ENCODE measurements at places on chromosomes 12 and 14.

DNA sequence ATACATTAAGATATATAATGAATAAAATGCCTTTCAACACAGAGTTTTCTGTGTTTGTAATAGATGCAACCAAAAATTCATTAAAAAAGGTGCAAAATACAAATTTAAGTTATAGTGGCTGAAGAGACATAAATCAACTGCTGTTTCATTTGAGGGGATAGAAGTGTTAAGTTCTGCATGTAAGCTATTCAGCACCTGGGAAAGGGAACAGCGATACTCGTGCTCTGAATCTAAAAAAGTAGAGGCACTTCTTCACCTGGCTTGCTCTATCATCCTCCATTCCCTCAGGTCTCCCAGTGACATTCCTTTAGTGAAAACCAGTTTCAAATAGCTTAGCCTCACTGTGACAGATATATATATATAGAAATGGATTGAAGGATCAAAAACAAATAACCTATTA is 222.6 kb downstream of the ACSS3 start:
- no peak for DNase-seq

DNA sequence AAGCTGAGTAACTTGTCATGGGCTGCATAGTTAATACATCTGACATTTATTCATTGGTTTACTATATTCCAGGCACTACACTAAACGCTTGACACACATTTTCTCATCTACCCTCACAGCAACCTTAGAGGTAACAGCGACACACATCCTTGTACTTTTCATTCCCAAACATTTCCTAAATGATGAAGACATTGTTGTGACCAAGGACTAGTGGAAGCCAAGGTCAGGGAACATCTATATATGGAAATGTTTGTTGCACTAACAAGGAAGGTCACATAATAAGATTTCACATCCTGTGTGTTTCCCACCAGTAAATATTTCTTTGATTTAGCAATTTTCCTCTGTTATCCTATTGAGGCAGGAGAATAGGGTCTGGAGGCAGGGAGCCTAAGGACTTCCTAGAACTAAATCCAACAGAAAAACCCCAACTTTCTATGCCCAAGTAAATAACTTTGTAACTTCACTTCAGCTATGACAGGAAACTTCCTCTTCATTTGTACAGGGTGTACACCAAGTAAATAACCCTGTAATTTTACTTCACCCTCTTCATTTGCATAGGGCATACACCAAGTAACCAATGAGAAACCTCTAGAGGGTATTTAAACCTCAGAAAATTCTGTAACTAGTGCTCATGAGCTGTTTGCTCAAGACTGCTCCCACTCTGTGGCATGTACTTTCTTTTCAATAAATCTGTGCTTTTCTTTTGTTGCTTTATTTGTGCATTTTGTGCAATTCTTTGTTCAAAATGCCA is 48.4 kb downstream of the ZNF641 start:
- DNase-seq = no peak

- no peak for DNase-seq
Measured at GRCh38 chr12:54945082-54945481, 39.5 kb downstream of the TESPA1 start.

DNA sequence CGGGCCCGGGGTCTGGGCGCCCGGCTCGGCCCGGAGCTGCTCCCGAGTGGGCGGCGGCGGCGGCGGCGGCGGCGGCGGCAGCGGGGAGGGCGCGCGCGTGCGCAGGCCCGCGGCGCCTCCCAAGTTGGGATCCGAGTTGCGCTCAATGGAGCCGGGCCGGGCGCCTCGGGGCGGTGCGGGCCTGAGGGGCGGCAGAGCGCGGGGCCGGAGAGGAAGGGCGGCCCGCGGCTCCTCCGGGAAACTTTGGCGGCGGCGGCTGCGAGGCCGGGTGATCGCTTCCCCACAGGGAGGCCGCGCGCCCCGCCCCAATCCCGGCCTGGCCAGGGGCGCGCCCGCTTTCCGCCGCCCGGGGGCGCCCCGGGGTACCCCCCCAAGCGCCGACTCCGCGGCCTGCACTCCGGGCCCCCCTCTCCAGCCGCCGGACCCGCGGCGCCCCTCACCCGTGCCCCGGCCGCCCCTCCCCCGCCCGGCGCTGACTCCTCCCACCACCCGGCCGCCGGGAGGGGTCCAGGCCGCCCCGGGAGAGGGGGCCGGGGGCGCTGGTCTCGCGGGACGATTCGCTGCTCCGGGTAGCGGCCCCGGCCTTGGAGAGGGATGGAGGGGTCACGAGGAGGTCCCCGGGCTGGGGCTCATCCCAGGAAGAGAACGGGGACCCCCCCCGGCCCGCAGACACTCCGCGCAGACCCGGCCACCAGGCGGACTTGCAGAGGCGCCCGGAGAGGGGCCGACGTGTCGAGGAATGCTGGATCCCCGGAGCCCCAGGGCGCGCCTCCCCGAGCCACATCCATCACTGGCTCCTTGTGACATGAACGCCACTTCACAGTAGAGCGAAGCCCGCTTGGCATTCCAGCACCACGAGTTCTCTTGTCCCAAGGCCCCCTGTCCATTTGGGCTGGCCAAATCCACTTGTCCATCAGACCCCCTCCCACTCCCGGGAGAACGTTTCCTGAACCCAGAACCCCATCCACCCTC is at the start of gene RILPL1:
RILPL1 (minus strand) TSS at position 48 of the 972 bp plus-strand sequence. CDS start 237 bp downstream, outside the sequence.
- DNase-seq = peak; percentile 43

DNA sequence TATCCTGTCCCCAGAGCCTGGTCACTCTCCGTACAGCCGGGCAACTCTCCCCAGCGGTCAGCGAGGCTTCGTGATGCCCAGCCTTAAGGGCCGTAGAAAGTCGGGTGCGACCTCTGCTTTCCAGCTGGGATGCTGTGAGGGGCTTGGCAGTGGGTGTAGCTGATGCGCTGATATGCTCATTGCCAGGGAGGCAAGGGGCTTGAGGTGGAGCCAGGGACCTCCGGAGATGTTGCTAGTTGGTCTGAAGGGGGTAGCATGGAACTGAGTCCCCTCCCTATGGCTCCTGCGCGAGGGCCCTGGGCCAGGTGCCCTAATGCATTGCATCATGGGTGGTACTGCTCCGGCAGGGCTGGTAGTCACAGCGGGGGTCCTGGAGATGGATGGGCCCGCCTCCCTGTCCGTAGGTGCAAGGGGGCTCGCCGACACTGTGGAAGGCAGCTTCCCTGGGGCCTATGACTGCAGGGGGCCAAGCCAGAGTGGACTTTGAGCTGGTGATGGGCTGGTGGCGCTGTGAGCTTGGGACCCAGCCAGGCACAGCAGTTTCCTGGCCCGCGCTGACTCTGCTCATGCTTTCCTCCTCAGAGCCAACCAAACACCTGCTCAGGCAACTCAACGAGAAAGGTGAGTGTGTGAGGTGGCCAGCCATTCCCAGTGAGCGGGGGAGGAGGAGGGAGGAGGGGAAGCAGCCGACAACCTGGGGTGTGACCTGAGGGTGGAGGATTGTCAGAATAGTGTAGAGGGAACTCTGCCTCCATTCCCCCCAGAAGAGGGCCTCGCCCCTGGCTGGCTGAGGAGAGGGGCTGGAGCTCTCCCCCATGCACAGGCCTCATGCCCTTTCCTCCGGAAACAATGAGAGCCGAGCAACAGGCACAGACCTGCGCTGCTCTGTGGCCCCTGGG is 32.3 kb downstream of the PLEKHG3 start:
- no peak for DNase-seq

DNA sequence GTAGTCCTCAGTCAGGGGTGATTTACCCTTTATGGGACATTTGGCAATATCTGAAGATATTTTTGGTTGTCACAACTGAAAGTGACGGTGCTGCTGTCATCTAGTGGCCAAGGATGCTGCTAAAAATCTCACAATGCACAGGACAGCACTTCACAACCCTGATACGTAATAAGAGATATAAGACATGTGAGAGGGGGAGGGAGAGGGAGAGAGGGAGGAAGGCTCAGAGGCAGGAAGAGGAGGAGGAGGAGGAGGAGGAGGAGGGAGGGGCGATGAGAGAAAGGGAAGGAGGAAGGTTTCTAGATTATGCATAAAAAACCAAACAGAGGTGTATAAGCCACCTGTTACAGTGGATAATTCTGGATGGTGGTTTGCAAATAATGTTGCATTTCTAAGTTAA is 14.3 kb downstream of the MYL2 start:
- no peak for DNase-seq

- DNase-seq = no peak
Measured at GRCh38 chr14:52860209-52860608, 68.8 kb upstream of the GNPNAT1 start.

- no peak for DNase-seq
Measured at GRCh38 chr14:69928111-69928523, 48.9 kb downstream of the SMOC1 start.

- no peak for DNase-seq
Measured at GRCh38 chr12:12191008-12191407, 75.8 kb downstream of the LRP6 start.

- no peak for DNase-seq
Measured at GRCh38 chr12:25364529-25365339, 114.0 kb upstream of the KRAS start.

- no peak for DNase-seq
Measured at GRCh38 chr14:37695866-37696265, 100.4 kb downstream of the TTC6 start.

DNA sequence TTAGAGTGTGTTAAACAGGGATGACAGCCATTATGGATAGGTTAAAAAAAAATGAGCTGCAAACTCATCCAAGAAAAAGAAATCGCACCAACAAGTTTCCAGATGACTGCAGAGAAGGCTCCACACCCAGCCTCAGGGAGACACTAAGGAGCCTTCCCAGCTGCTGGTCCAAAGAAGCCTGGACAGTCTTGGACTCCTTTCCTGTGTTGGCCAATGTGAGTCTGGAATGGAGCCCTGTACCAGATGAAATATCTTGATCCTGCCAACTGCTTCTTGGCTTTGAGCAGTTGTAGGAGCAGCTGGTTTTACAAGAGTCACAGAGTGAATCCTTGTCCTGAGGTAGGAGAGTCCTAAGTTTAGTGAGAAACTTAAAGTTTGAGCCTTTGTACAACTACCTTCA is 44.5 kb downstream of the SLC38A1 start:
- peak; percentile 90 for DNase-seq

DNA sequence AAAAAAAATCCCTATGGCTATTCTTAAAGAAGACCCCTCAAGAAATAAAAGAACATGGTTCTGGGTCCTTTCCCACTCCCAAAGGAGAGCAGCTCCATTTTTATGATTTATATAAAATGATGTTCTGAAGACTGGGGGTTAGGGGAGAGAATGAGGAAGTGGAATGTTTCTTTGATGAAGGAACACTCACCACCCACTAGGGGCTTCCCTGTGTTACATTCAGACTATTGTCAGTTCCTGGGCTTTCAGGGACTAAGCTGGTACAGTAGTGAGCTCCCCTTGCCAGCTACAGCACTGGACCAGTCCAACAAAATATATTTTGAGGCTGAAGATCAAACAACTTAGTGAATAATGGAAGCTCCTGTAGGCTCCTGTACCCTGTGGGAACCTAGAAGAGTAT is 98.9 kb downstream of the HMGA2 start:
- no peak for DNase-seq

GRCh38 chr12:78566456-78566855 is 298.1 kb upstream of the SYT1 start:
- DNase-seq = no peak

- DNase-seq = no peak
Measured at GRCh38 chr14:87457720-87458119, 535.3 kb downstream of the GALC start.

DNA sequence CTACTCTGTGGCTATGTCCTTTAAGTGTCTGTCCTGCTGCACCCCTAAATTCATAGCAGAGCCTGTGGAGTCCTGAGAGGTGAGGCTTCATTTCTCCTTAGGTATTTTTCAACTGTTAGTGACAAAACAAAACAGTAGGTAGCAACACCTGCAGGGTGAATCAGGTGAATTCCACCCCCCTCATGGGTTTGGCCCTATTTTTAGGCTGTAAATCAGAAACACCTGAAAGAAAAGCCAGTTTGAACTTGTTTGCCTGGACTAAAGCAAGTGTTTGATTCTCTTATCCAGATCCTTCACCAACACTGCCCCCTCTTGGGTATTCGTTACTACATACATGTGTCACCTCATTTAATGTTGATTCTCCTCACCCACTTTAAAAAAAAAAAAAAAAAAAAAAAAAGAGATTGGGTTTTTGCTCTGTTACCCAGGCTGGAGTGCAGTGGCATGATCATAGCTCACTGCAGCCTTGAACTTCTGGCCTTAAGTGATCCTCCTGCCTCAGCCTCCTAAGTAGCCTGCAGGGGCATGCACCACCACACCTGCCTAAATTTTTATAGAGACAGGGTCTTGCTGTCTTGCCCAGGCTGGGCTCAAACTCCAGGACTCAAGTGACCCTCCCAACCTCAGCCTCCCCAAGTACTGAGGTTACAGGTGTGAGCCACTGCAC is 10.3 kb downstream of the TBPL2 start:
- peak; percentile 83 for DNase-seq

GRCh38 chr14:78986989-78987388 is 816.8 kb downstream of the NRXN3 start:
- no peak for DNase-seq

DNA sequence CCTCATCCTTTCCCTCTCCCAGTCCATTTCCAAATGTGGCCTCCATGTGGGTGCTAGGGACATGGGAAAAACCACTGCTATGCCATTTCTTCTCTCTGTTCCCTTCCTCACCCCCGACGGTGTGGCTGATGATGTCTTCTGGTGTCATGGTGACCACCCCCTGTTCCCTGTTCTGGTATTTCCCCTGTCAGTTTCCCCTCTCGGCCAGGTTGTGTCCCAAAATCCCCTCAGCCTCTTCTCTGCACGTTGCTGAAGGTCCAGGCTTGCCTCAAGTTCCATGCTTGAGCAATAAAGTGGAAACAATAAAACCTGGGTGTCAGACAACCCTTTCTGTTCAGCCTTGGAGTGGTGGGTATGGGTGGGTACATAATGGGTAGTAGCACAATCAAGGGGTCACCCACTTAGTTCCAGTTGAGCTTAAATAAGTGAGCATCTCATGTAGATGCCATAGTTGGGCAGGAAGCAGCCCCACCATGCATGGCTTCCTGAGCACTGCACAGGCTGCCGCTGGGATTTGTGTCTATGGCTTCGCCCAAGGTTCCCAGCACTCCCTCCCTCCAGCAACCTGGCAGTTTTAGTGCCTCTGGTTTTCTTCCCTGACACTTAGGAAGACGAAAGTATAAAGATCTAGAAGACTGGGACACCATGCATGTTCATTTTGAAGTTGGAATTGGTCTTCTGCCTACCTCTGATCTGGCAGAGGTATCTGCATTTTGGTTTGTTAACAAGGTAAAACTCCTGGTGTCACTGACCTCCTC is 8.7 kb upstream of the ITFG2 start:
- no peak for DNase-seq

GRCh38 chr12:25960961-25961360 is 2.5 kb downstream of the RASSF8 start:
- no peak for DNase-seq

- DNase-seq = no peak
Measured at GRCh38 chr14:99141236-99141635, 130.8 kb downstream of the BCL11B start.
